ENCODE measurements at places on chromosomes 4 and X.

DNA sequence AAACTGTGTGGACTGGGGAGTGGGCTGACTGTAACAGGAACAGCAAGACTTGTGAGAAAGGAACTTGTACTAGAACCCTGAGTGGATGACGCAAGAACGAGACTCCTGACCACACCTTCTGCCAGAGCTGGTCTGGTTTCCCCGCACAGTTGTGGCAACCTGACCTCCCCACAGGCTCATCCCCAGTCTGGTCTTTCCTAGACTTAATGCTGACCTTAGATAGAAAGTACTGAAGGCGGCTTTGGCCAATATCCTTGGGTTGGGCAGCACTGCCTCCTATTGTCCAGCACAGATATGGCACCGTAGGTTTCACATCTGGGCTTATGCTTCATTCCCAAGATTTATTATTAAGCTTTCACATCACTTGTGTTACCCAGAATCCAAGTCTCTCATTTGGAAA lies 137.8 kb upstream of the FRG1 start:
- DNase-seq, result no peak

GRCh38 chrX:15816886-15817285 lies 26.6 kb downstream of the ZRSR2 start:
- no peak for DNase-seq

DNA sequence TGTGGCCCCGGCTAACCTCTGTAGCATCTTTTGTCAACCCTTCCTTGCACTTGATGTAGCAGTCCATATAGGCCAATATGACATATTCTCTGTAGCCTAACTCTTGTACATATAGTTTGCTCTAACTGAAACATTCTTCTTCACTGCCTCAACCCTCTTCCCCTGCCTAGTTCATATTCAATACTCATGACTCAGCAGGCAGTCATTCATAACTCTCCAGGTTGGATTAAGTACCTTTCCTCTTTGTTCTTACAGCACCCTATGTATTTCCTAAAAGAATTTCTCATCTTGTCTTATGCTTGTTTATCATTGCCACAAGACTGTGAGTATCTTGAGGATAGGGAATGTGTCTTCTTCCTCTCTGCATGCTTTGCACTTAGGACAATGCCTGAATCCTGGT lies 76.9 kb downstream of the TMLHE start:
- DNase-seq, result no peak

GRCh38 chrX:65587616-65588526 lies 53.3 kb upstream of the LAS1L start:
- DNase-seq, result no peak

DNA sequence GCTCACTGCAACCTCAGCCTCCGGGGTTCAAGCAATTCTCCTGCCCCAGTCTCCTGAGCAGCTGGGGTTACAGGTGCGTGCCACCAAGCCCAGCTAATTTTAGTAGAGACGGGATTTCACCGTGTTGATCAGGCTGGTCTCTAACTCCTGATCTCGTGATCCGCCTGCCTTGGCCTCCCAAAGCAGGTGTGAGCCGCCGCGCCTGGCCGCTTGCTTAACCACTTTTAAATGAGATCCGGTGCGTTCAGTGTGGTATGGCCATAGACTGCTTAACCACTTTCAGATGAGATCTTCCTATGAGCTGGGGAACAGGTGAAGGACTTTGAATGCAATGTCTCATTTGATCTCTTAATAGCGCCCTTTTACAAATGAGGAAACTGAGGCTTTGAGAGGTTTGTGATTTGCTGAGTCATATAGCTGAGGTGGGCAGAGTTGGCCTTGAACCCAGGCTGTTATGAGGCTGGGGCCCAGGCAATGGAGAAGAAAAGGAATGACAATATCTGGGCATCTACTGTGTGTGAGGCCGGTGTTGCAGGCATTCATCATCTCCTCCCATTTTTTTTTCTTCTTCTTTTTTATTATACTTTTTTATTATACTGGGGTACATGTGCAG lies 41.9 kb upstream of the NSG1 start:
- DNase-seq, result no peak

DNA sequence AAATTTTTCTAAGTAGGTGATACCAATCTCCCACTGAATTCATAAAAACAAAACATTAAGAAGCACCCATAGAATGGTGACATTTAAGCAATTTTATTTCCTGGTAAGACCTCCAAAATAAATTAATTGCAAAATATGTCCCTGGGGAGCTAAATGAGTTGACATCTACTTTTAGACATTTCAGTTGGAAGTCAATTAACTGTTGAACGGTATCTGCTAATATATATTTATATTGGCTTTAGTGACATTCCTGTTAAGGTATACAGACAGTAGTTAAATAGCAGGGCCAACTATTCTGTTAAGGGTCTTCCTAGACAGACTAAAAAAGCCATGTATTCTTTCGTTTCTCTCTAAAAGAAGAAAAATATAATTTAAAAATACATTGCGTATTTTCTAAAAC lies at the start of gene PRR27:
PRR27 (plus strand) TSS at position 301 of the 400 bp plus-strand sequence. CDS start 139 bp downstream, outside the sequence.
- no peak for DNase-seq

All from glomerular endothelial cell (primary cell).